Stimulated activated CD4-positive, alpha-beta T cell treated with anti-CD3 and anti-CD28 coated beads, Interleukin-1b, Interleukin-23, amount 100 ng/mL, for 1 hour (primary cell): ENCODE measurements at places on chromosomes 6 and 20.

- DNase-seq = no peak
Observed at GRCh38 chr6:170066679-170067078, 224.2 kb downstream of the DLL1 start.

GRCh38 chr6:131685266-131685780 lies 15.9 kb downstream of the OR2A4 start:
- no peak for DNase-seq

GRCh38 chr20:37516811-37517750 lies 4.0 kb upstream of the NNAT start:
- no peak for DNase-seq

DNA sequence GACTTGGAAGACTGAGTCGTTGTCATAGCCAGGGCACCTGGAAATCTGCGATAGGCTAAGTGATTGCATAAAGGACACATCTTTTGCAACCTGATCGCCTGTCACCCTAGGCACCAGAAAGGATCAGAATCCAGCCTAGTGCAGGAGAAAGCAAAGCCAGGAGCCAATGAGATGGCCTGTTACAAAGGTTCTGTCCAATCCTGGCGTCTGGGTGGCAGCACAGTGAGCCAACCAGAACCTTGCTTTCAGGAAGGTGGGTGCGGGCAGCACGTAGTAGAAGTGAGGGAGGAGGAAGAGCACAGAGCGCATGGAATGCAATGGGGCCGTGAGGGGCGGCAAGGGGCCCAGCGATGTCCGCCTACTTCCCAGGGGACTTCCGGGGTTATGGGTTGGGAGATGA lies 120.4 kb upstream of the GGTLC1 start:
- DNase-seq = no peak

DNA sequence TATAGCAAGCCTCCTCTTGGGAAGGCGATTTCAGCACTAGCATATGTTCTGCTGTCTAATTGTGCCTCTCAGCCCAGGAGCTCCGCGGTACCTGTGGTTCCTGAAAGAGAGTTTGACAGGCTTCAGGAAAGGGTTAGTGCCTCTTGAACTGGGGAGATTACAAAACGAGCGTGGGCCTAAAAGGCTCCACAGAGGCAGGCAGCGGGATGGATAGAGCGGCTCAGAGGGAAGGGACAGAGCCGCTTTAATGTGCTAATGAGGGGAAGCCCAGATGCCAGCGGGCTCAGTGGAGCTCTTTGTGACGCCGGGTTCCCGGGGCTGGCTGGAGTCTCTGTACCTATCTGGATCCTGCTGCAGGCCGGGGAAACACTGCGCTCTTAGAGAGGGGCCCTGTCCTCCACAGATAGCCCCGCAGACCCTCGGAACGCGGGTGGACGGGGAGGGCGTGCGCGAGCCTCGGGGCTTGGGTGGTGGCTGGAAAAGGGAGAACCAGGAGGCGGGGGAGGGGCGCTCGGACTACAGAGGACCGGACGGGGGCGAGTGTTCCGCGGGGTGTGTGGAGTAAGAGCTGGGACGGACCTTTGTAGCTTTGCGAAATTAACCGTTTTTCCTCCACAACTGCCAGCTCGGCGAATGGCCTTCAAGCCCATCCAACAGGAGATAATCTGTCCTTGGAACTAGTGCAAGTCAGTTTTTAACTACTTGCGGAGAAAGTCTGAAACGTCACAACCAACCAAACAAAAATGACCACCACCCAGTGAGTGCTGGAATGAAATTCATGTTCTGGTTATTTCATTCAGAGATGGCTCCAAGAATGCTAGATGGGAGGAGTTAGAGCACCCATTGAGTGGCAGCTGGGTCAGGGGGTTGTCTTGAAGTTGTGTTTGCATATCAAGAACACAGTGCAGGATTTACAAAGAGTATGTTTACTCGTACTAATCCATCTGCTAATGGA lies 13.0 kb downstream of the SLC35F1 start:
- no peak for DNase-seq

DNA sequence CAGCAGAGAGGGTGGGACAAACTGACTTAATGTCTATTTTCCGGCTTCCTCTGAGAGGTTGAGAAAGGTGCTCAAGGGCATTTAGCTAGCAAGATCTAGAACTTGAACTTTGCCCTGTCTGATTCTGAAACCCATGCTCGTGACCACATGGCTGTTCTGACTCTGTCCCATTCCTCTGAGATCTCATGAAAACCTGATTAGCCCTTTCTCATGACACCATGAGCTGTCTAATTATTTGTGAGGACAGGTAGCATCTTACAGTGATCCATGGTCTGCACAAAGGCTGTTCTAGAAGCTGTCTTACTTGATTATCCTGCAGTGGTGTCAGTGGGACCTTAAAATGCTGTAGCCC lies 89.6 kb upstream of the TOX2 start:
- DNase-seq = no peak

GRCh38 chr6:142030115-142030619 lies 102.6 kb upstream of the GJE1 start:
- no peak for DNase-seq
